ENCODE measurements at places on chromosomes 12 and 14. TPM values are rescaled to one million over a fixed set of nuclear protein-coding genes. Genes with fewer than 3 reads are reported as not detected.

Gene PMEL
- total RNA-seq: 0.26 TPM

Gene SPRYD4
- 3.4 TPM for total RNA-seq

Gene TSPAN19
- total RNA-seq: 0.59 TPM

Gene CDH24
- total RNA-seq: 18.0 TPM

Gene PTGDR
- total RNA-seq: 0.29 TPM

Gene TMCC3
- 30.6 TPM for total RNA-seq

Gene ENDOU
- 0.64 TPM for total RNA-seq
